ENCODE measurements at places on chromosomes 1 and 21. TPM values are rescaled to one million over a fixed set of nuclear protein-coding genes. Genes with fewer than 3 reads are reported as not detected.

The OR2L8 gene
- total RNA-seq, result not detected

The RUSC1 gene
- 51.2 TPM for total RNA-seq

The C1orf216 gene
- total RNA-seq, result 15.0 TPM

The TRAF3IP3 gene
- not detected for total RNA-seq

Measured in A549 treated with GW870086 at 1 μM for 4 hours (cell line).